BE2C (cell line): ENCODE measurements at places on chromosomes 6 and 20.

- no peak for DNase-seq
Measured at GRCh38 chr6:166221040-166221439, 53.4 kb upstream of the TBXT start.

- DNase-seq, result no peak
Measured at GRCh38 chr20:37323985-37324384, 22.0 kb upstream of the SRC start.

GRCh38 chr20:4795394-4795793 lies 73.7 kb downstream of the PRND start:
- DNase-seq, result no peak

- DNase-seq, result peak; percentile 39
Measured at GRCh38 chr6:37381579-37381978, 27.8 kb downstream of the RNF8 start.

- no peak for DNase-seq
Measured at GRCh38 chr6:88574651-88575050, 388.8 kb downstream of the RNGTT start.

GRCh38 chr6:144314003-144314485 lies 28.9 kb downstream of the UTRN start:
- DNase-seq, result no peak

DNA sequence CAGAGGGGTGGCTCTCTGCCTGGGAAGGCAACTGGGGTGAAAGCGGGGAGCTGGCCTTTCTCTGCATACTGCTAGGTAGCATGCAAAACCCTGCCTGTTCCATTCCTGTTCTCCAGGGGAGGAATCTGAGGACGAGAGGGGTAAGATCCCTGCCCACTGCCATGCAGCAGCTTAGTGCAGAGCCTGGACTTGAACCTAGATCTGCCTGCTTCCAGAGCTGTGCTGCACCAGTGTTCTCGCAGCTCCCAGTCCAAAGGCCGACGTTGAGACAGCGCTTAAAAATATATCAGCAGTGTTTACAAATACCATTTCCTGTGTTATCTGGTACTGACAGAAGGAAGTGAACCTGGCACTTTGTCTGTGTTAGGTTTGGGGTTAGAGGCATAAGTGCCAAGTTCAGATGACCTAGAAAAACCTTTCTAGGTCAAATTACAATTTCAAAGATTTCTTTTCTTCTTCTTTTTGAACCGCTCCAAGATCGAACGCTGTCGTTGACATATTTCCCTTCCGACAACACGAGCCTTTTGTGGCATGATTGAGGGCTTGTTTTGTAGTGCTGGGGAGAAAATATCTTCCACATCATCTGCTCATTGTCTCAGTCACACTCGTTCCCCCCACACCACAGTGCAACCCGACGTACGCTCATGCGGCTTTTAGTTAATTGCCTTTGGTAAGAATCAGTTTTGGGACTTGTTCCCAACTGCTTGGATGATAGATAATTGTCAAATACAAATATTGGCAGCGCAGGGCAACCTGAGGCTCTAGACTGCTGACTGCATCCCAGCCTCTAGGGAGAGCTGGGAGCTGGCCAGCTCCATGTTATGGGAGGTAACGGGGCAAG lies 44.6 kb downstream of the TOX2 start:
- DNase-seq, result no peak

GRCh38 chr6:38493931-38494547 lies 145.7 kb downstream of the BTBD9 start:
- DNase-seq, result peak; percentile 74

- no peak for DNase-seq
Measured at GRCh38 chr6:68633281-68633971, 1.7 kb upstream of the ADGRB3 start.

GRCh38 chr20:32189123-32189410 lies 18.5 kb downstream of the PLAGL2 start:
- no peak for DNase-seq
